Gastrocnemius medialis (tissue), 4 donors: ENCODE measurements at places on chromosomes 13 and 19. TPM values are rescaled to one million over a fixed set of nuclear protein-coding genes. Genes with fewer than 3 reads are reported as not detected.

DNA sequence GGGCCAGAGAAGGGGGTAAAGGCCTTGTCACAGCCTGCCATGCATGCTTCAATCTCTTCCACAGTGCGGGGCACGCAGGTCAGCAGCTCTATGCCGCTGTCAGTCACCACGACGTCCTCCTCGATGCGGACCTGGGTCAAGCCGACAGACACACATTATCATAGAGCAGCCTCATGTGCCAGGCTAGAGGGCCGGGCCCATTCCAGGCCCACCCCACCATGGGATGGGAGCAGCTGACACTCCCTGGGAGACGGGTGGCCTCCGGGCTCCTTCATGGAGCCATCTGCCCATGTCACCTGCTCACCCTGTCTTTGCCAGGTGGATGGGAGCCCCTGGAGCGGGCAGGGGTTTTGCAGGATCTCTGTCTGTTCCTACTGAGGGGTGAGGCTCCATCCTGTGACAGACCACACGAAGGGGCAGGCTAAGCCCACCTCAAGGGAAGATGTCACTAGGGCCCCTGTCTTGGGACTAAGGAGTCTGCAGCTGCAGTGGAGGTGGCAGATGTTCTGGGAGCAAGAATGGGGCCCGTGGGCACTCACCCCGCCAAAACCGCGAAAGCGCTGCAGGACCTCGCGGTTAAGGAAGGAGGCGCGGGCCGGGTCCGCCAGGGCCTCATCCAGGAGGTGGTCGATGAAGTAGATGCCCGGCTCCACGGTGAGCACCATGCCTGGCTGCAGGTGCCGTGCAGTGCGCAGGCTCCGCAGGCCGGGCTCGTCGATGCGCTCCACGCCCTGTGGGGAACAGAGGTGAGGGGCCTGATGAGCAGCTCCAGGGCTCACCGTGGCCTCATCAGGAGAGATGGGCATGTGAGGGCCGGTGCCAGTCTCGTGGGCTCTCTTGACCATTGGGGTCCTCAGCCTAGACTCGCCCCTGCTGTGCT, 14.1 kb downstream of the CEBPG start:
- no peak for DNase-seq
- H3K27ac ChIP-seq = peak overlapping the region; percentile 79
- no peak overlapping the region for H3K4me3 ChIP-seq
- no peaks in the 10 kb centered on the region for H3K27me3 ChIP-seq
- H3K36me3 ChIP-seq = no peaks in the 10 kb centered on the region
- peaks cover 79% of the 10 kb centered on the region for H3K4me1 ChIP-seq

The ZFP30 gene
- total RNA-seq = 1.2 TPM

The ZNF575 gene
- not detected for total RNA-seq

DNA sequence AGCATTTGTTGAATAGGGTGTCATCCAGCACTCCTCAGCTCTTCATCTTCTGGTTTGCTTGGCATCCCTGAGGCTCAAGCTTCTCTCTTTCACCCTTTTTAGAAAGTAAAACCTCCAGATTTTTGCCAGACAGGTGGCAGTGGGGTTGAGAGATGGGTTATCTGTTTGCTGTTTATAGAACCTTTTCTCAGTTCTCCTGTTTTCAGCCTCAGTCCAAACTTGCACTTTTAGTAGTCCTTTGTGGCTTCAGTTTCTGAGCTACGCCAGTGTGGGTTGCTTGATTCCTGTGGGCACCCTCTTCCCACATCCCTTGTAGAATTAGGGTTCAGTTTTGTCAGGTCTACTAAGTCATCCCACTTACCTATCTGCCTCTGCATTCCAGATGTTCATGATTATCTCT, 147.9 kb downstream of the PAN3 start:
- peaks cover 50% of the 10 kb centered on the region for H3K36me3 ChIP-seq
- no peak for DNase-seq
- H3K27ac ChIP-seq = no peak overlapping the region
- no peaks in the 10 kb centered on the region for H3K27me3 ChIP-seq
- no peak overlapping the region for H3K4me3 ChIP-seq

DNA sequence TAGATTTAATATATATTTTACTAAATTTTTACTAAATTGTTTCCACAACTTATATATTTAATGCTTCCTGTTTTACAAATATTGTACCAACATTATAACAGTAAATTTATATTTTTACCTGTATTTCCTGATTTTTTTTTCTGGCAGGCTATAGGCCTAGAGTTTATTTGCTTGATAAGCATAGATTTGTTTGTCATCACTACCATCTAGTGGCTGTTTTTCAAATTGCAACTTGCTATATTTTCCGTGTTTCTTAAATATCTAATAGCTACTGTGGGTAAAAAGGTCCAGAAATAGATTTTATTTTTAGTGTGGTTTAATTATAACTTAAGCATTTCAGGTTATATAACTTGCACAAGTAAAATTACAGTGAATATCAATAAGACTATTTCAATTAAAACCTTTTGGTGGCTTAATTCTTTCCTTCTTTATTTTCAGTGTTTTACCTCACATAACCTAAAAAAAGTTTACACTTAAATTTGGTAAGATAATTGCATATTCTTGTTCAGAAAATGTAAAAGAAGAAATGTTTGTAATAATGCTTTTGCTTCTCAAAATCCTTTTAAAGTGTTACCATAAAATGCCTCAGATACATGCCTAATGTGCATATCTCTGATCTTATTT, 60.6 kb downstream of the NDFIP2 start:
- no peaks in the 10 kb centered on the region for H3K27me3 ChIP-seq
- H3K4me3 ChIP-seq = no peak overlapping the region
- H3K27ac ChIP-seq = no peak overlapping the region
